SJSA1 (cell line): ENCODE measurements at places on chromosomes 7 and 10.

DNA sequence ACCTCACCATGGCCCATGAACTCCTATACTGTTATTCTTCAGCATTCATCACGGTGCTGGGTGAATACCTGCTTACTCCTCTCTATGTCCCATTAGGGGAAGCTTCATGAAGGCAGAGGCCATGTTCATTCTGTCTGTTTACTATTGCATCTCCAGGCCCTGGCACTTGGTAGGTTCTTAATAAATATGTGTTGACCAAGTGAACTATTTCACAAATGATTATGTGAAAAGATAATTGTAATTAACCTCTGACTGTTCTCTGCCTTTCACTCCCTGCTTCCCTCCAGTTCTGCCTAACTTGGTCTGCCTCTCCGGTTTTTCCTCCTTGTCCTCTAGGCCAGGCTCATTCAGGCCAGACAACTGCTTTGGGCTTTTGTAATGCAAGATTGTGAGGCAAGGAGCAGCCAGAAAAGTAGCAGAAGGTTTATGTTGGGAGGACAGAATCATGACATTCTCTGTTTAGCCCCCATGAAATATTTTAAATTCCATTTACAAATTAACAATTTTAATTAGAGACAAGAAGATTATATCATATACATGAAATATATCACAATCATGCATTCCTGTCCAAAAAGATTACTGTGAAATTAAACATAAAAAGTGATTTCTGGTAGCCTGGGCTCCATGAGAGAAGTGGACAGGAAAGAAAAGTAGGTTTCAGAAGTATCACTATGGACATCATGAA, 42.1 kb upstream of the PLXNA4 start:
- DNase-seq, result peak; percentile 5

GRCh38 chr10:71359364-71360046, 37.2 kb upstream of the CDH23 start:
- no peak for DNase-seq

DNA sequence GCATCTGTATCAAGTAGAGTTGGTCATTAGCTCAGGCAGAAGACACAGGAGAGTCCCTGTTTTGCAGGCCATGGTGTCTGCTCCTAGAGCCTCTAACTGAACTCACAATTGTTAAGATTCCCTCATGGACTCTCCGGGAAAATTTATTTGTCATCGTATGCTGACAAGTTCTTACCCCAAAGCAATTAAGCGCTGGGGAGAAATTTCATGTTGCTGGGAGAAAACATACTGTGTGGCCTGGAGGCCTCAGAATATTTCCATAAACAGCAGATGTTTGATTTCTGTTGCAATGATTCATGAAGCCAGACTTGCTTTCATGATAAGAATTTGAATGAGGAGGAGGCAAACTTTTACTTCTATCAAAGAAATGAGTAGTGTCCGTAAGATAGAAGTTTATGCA, 583.2 kb downstream of the GATA3 start:
- DNase-seq, result no peak

DNA sequence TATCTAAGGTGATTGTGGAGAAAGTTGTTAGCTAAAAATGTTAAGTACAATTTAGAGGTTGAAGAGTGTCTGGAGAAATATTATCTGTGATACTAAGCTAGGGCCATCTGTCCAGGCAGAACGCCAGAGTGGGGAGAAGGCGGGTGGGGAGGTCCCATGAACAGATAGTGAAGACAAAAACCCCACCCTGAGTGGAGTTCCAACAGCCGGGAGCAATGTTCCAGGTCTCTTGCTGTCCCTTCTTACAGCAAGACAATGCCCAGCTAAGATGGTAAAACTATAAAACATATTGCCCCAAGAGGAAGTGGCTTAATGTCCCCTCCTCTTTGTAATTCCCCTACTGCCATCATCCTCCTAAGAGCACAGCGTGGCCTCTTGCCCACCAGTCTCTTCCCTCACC, 10.4 kb upstream of the IL15RA start:
- no peak for DNase-seq

DNA sequence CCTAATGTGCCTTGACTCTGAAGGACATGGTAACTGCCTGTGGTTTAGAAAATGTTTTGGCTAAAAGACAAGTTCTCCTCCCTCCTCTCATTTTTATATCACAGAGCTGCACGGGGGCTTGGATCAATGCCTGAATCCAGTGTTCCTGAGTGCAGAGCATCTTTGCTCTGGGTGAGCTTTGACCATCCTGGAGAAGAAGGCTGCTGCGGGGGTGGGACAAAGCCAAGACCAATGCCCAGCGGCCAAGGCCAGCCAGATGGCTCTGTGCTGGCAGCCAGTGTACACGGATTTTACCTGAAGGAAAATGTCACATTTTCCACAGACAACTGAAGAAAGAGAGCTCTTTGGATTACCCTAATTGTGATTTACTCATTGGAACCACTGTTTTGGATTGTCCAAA, 102.0 kb upstream of the TARP start:
- DNase-seq, result no peak

DNA sequence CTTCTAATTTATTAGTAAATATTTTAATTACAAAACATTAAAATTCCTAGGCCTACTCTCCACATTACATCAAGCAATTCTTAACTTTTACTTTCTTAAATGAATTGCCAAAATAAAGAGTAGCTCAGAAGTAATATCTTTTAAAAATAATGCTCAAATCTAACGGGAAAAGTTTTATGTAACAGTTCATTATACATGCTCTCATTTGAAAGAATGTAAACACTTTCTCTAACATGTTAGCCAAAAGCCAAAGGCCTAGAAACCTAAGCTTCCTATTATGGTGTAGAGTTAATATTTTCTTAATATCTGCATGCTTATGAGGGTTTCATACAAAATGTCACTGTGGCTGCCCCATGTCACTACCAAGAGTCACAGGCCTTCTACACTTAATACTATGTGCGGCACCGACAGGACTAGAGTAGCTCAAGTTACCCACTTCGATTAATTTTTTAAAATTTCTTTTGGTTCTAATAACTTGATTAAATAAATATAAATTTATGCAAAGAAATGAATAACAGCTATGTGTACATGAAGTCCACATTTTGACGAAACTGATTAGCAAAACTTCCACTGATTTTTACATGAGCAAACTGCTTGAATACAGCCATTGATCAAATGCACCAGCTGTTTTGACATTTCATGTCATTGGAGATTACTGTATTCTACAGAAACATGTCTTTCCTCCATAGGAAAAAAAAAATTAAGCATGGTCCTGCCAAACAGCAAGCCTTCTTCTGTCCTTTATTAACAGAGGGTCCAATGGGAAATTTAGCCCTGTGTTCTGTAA, 3.5 kb downstream of the COBL start:
- DNase-seq, result no peak

GRCh38 chr10:124694481-124695220, 49.5 kb downstream of the FAM53B start:
- DNase-seq, result no peak

- DNase-seq, result peak; percentile 22
Observed at GRCh38 chr10:33414841-33415240, 80.4 kb upstream of the NRP1 start.

DNA sequence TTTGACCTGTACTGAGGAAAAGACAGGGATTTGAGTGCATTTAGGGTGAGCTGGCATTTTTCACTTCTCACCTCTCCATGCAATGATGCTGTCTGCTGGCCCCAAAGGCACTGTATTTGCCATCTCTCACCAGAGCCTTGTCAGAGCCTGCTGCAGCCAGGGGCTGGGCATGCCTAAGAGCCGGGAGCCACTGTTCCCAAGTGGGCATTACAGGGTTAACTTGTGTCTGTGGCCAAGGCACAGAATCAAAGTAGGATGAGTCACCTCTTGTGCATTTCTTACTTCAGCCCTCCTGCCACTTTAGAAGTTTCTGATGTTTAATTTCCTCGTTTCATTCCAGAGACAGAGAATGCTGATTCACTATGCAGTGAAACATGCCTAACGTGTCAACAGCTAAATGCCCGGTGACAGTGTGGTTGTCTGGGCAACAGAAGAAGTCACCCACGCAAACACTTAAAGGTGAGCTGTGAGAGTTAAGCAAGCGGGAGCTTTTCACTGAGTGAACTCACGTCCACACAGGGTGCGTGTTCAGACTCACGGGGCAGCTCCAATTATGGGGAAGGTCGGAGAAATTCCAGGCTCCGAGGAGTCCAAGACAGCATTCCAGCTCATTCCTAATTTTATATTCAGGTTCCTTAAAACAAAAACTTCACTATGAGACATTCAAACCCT, 57.1 kb upstream of the IGFBP3 start:
- DNase-seq, result peak; percentile 94

DNA sequence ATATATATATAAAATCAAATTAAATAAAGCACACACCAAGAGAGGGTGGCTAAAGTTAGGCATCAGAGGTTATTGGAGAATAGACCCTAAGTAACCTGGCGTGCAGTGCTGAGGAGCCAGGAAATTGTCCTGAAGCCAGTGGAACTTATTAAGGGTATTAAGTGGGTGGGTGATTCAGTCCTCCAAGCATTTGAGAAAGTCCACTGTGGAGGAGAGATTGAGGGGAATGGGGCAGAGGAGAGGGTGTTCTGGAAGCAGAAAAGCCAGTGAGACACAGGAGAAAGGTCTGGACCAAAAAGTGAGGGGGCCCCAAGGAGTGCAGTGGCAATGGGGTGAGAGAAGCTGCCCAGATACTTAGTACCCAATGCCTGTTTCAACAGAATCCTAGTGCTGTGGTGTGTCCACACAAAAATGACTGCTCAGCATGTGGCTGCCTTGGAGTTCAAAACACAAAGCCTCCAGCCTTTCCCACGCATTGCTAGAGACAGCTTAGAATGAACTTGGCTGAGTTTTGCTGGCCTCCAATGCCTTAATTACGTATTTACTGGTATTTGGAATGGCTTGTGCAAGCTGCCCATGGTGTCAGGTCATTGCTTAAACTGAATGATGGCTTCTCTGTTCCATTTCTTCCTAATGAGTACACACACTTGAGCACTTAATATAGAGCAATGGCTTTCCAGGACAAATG, 44.9 kb upstream of the CHST15 start:
- no peak for DNase-seq

DNA sequence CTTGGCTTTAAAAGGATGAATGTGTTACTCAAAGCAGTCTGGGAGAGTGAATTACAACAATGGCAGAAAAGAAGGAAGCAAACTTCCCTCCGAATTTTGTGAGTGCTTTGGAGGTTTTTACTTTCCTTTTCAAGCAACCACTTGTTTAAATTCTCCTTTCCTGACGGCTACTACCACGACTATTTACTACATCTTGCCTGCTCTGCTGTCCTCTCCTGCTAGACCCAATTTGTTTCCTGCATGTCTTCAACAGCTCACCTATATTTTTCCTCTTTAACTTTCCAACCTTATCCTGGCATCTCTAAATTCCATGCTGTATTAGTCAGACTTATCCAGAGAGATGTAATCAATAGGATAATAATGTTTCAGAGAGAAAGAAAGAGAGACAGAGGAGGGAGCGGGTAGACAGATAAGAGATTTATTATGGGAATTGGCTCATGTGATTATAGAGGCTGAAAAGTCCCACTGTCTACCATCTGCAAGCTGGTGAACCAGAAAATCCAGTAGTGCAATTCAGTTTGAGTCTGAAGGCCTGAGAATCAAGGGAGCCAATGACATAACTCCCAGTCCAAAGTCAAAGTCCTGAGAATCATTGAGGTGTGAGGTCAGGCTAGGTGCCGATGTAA, 42.8 kb upstream of the SLC13A1 start:
- no peak for DNase-seq

GRCh38 chr10:11150231-11150731, 132.6 kb downstream of the CELF2 start:
- no peak for DNase-seq

DNA sequence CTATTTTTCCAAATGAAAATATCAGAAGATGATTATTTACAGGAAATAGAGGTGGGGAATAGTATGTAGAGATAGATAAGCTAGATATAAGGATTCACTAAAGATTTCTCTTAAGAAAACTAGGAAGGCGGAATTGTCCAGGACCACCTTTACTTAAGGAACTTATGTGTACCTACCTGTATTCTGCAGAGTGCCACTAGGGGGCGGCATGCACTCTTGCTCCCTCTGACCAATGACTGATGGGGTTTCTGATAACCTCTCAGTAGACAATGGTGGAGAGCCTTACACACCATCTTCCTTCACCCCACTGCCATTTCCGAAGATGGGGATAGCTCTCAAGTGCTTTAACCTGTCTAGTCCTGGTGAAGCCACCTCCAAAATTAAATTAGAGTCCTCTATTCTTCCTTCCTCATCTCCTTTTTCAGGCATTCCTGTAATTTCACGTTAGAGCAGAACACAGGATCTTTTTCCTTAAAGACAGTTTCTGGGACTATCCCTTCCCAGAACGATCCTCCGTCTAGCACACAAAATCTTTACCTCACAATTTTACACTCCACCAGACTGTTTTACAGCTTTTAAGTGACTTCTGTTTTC, 453.1 kb downstream of the SORCS1 start:
- DNase-seq, result peak; percentile 46

- no peak for DNase-seq
Observed at GRCh38 chr7:107390916-107391315, 78.9 kb upstream of the GPR22 start.

GRCh38 chr10:98673171-98673782, 226.5 kb upstream of the HPS1 start:
- DNase-seq, result no peak

DNA sequence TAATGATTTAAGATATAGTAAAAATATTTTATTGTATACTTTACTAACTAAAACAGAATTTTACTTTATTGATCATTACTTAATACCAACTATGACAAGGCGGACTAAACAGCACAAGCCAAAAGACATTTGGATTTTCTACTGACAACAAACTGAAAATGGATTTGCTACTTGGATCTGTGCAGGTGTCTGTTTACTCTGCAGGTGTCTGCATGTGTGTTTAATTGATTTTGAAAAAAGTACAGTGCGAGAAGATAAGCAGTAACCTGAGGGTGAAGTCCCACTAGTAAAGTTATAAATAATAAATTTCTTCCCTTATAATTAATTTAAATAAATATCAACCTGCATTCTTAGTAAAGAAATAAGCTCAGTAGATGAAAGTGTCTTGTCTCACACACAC, 696.8 kb upstream of the MBL2 start:
- no peak for DNase-seq

DNA sequence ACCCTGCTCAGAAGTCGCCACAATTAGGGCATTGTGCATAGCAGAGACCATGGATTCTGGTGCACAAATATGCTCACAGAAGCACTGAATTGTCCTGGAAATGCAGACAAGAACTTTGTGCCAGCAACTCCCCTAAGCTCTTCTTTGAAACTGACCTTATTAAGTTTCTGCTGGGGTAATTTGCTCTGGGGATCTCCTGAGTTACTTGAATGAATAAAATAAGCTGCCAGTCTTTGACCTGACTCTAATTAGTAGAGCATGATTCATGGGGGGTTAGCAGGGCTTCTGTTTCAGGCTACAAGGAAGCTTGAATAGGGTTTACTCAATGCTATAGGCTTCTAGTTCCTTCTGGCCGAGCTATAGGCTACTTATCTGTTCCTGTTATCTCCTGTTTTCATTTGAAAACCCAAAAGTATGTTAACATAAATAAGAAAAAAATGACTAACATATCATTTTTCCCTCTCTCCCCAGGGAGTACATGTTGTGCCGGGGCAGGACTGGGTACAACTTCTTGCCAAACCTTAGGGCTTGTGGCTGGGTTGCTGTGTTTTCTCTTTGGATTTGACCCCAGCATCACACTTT, 169.0 kb upstream of the TMEM229A start:
- no peak for DNase-seq

GRCh38 chr10:96338279-96338925, 20.4 kb downstream of the OPALIN start:
- DNase-seq, result no peak

- no peak for DNase-seq
Observed at GRCh38 chr7:127781081-127781480, 129.1 kb downstream of the SND1 start.

- DNase-seq, result no peak
Observed at GRCh38 chr7:29291723-29292618, 97.4 kb downstream of the CHN2 start.
